ENCODE measurements at places on chromosomes 5 and 9. TPM values are rescaled to one million over a fixed set of nuclear protein-coding genes. Genes with fewer than 3 reads are reported as not detected.
A peak's percentile ranks its signal among the peaks of the same experiment; 100 is the strongest.

DNA sequence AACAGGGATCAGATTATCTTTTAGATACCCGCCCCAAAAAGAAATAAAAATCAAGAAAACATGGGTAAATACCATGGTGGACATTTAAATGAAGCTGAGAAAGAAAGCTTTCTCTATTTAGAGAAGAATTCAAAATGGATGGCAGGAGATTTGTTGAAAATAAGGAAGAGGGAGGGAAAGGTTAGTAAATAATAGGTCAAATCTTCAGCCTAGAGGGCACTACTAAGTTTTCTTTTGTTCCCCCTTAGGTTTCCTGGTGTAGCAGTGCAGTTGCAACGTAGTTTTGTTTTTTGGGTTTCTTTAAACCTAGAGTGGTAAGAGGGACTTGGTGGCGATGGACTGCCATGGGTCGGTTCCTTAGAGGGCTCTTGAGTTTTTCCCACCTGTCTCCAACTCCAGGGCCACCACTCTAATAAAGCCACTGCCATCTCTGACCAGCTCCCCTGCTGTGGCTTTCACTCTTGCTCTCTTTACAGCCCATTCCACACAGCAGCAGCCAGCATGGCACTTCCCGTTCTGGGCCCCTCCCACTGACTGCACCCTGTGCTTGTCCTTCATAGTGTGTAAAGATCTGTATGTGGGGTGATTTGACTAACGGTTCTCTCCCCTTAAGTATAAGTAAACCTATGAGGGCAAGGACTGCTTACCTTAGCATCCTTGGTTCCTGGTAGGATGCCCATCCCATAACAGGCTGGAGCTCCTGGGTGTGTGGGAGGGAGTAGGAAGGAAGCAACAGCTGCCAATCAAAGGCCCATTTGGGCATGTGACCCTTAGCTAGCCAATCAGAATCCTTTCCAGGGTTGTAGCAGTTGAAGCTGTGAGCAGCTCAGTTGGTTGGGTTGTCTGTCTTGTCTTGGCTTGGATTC is 118.3 kb downstream of the SLC1A3 start:
- no peak for DNase-seq

DNA sequence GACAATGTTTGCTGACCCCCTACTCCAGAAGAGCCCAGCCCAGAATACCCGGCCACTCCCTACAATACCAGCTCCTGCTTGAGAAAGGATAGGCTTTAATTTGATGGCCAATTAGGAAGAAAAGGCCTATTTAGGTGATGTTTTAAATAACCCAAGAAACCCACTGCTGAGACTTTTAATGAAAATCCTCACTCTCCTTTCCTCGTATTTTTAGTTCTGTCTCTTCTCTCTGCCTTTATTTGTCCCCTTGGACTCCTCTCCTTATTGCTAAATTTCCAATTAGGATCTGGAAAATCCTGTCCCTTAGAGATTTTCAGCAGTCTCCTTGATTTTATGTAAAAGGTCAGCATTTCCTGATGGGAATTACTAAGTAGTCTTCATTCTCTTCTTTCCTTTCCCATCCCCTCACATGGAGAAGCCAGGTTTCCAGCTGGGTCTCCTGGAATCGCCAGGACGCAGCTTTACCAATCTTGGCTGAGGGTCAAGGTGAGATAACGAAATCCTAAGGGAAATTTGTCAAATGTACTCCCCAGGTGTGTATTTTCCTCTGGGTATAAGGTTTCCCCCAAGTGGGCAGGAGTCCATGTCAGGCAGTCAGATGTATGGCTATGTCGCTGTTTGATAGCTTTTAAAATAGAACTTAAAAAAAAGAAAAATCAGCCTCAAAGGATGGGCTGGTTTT is 11.7 kb downstream of the STC2 start:
- no peak for DNase-seq

DNA sequence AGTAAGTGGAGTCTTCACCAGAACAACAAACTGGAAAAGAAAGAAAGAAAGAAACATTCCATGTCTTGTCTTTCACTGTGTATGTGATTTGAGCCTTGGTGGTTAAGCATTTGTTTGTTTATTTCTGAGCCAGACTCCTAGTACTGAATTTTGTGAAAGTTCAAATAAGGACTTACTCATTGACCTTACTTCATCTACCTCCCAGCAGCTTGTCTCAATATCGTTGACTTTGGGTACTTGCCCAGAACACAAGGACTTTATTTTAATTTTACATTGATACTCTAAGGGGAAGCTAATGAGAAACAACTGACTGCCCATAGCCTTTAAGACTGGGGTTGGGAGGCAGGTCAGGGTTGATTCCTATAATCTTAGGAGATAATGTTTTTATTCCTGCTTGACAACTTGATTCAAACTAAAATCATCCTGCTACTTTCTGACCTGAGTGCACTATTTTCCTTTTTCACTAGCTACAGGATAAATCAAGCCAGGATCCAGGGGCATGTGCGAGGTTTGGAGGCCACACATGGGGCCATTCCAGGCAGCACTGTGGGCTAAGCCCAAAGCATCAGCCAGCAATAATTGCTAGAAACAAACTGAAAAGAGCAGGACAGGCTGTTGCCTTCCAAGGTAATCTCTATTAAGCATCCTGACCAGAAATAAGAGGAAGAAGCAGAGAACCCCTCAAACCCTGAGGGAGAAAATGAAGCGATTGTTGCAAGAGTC is 138.9 kb upstream of the RUSC2 start:
- no peak for DNase-seq

DNA sequence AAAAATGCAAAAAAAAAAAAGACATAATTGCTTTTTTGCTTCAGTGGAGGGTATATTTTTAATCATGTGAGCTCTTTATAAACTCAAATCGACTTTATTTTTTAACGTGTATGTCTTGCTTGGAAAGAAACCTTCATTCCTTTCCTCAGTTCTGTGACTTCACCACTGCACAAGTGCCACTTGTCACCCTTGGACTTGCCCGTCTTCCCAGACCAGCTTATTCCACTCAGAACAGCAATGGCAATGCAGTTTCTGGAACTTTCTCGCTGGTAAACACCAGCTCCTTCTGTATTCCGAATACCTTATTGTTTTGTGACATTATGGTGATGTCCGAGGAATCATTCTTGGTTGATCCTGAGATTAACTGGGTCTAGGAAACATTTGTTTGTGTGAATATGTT is 440.5 kb upstream of the ADAMTS16 start:
- DNase-seq = no peak

GRCh38 chr9:86407022-86407421 is 52.8 kb upstream of the TUT7 start:
- DNase-seq = no peak

PRDM9 gene
- total RNA-seq = not detected

QRFP gene
- under 0.01 TPM for total RNA-seq

DDX4 gene
- 0.82 TPM for total RNA-seq

SEMA5A gene
- 9.0 TPM for total RNA-seq

GRCh38 chr5:122259995-122260394 is 52.0 kb upstream of the SNCAIP start:
- no peak for DNase-seq

- DNase-seq = no peak
Observed at GRCh38 chr5:66713998-66714397, 117.8 kb downstream of the MAST4 start.

GRCh38 chr5:74500110-74500917 is 140.2 kb downstream of the ENC1 start:
- DNase-seq = no peak

- DNase-seq = no peak
Observed at GRCh38 chr5:167790462-167791260, 500.8 kb upstream of the WWC1 start.

AQP7 gene
- total RNA-seq = not detected

DNA sequence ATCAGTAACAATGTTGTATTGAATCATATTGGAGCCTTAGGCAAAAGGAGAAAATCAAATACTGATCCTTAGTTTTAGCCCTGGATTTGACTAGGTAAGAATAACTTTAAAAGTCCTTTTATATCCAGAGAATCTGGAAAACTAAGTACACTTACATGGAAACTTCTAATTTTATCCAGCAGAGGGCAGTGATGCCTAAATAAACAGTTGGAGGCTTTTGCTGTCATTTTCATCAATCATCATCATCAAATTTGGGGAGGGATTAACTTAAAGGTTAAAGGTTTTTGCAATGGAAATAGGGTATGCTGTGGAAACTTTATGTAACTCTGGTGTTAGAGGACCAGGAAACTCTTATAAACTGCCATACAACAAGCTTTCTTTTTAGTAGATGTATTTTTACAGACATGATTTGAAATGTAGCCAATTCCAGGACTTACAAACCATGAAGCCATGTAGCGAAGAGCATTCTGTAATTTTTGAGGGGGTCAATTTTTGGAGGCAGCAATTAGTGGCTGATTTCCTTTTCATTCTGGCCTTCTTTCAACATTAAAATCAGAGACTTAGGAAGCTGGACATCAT is 112.7 kb downstream of the OSTF1 start:
- peak; percentile 37 for DNase-seq

GRCh38 chr5:143314659-143315058 is 88.8 kb downstream of the NR3C1 start:
- DNase-seq = no peak

NMUR2 gene
- total RNA-seq = not detected

DNA sequence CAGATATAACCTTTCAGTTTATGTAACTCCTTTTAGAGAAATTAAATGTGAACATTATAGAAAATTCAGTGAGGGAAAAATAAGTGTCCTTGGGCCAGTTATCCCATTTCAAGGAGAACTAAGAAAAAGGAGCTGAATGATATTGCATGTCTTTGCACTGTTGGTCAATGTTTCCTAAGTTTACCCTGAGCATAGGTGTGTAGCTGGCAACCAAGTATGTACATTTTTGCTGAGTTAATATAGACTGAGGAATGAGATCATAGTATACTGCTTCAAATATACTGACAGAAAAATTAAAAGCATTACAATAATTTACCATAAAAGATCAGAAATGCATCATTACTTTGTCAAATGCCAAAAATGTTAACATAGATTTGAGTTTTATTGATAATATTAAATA is 2128.7 kb upstream of the C9orf72 start:
- no peak for DNase-seq

GRCh38 chr5:172111852-172112225 is 76.2 kb downstream of the STK10 start:
- DNase-seq = no peak

SLC45A2 gene
- 0.41 TPM for total RNA-seq

CDX1 gene
- not detected for total RNA-seq

DNA sequence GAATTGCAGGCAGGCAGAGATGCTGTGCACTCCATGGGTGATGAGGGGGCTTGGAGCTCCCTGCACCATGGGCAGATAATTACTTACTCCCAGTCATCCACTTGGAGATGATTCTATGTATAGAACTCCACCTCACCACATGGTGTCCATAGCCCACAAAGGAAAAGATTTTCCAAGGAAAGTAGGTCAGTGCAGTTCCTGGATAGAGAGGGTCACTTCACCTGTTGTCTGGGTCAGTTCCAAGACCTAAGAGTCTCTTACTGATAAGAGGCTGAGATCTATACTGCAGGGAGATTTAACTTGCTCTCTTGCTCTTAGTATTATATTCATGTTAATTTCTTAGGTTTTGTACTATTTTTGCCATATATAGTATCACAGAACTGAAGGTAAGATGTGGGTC is 113.9 kb upstream of the BRINP1 start:
- no peak for DNase-seq

DNA sequence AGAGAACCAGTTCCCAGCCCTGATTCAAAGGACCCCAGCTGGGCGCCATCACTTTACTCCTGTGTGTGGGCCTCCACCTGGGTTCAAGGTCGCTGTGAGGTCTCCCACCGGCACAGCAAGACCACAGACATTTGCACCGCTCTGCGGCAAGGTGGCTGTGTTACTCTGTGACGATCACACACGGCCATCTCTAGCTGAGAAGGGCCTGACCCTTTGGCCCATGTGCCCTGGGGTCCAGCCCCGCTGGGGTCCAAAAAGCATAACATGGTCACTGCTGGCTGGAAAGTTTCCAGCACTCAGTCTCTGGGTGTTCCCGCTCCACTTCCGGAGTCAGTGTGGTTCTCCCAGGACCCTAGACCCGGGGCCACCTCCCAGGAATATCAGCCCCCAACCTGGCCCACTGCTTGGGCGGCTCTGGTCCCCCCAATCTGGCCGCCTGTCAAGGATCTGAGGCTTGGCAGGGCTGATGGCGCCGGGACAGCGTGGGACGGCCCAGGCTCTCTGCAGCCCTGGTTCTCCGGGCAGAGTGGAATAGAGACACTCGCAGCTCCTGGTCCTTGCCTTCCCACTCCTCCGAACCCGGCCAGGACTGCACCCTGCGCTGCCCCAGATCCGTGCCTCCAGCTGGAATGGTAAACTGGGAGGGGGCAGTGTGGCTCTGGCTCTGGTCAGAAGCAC is 3.9 kb upstream of the LMX1B start:
- DNase-seq = peak; percentile 10

DNA sequence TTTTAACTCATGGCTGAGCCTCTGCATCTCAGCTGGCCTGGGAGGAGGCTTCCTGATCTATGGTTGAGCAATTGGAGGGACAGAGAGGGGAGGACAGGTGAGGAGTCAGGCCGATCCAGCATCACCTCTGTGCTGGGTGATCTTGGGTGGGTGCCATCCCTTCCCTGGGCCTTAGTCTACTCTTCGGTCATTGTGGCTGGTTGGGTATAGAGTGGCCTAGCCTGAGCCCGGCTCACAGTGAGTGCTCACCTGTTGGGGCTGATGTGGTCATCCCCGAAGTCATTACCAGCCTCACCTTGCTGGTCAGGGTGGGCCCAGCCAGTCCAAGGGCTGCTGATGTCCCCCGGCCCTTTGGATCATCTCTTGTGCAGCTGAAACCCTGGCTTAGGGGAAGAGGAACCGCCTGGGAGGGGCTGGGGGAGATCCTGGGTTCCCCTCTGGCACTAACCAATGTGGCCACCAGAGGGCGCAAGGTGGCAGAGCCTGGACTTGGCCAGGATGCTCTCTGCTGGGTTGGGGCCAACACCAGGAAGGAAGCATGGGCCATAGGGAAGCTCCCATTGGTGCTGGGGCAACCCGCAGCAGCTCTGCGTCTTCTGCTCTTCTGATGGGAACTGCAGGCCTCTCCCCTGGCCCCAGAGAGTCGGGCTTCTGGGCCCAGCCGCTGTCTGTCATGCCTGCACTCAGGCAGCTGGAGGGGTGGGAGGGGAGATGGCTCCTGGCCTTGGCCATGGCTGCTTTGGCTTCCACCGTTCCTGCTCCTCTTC is 17.3 kb upstream of the ODF2 start:
- peak; percentile 84 for DNase-seq

DNA sequence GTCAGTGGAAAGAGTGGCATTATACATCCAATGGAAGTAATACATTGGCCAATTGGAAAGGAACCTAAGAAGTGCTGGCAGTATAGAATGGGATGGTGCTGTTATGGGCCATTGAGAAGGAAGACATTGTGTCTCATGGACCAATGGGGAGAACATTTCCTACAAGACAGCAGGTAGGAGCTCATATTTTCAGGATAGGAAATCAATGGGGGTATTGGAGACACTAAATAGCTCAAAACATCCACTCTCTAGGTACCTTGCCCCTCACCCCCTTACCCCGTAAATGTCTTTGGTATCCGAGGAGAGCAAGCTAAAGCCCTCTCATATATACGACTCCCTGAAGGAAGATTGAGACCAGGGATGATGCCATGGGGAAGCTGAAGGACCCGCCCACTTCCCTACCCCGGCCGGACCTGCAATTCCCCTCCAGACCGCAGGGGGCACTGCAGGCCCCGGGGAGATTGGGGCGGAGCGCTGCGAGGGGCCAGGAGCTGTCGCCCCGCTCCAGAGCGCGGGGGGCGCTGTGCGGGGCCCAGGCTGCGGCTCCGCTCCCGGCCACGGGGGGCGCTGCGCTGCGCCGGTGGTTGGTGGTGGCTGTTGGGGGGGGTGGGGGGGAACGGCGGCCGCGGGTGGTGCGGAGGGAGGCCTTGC is at the start of gene KDM3B:
KDM3B (plus strand) TSS at position 615 of the 651 bp plus-strand sequence. CDS start 111 bp downstream, outside the sequence.
- DNase-seq = peak; percentile 86

- no peak for DNase-seq
Observed at GRCh38 chr5:74140409-74140808, 500.1 kb downstream of the ENC1 start.

GRCh38 chr9:131869348-131869747 is 129.5 kb upstream of the RAPGEF1 start:
- no peak for DNase-seq
